Stimulated activated CD4-positive, alpha-beta T cell treated with anti-CD3 and anti-CD28 coated beads, Interleukin-15, amount 100 ng/mL, for 1 hour (primary cell): ENCODE measurements at places on chromosomes 3 and 15.

- no peak for DNase-seq
Measured at GRCh38 chr3:184594371-184595001, 32.9 kb downstream of the EPHB3 start.

DNA sequence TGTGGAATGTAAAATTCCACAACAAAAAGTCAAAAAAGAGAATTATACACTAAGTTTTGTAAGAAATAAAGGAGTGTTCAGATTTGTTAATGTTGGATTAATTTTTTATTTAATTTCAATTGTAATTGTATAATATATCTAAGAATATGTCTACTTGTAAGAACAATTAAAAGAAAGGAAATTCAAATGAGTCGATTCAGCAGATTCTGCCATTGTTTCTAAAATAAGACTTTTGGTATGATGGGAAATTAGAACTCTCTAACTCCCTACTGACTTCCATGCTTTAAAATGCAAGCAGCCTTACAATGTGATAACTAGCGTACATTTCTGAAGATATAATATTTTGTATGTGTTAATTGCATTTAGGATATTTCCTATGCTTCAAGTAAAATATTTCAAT, 395.9 kb upstream of the ZNF717 start:
- no peak for DNase-seq

- no peak for DNase-seq
Measured at GRCh38 chr3:13998831-13999230, 119.0 kb upstream of the WNT7A start.

- no peak for DNase-seq
Measured at GRCh38 chr3:88930611-88931010, 176.8 kb upstream of the EPHA3 start.

DNA sequence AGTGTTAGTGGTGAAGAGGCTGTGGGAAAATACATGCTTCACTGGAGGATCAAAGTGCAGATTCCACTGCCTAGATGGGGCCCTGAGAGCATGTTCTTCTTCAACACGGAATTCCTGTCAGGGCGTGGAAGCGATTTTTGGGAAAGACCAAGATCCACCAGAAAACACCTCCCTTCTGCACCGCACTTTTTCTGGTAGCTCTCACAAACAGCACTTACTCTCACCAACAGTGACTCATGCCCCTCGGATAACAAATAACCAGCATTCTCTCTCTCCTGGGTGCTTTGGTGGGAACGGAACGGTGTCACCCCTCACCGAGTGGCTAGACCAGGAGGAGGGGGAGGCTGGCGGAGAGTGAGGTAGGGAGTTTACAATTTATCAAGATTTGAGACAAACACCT, 40.1 kb downstream of the ADAMTSL3 start:
- no peak for DNase-seq

DNA sequence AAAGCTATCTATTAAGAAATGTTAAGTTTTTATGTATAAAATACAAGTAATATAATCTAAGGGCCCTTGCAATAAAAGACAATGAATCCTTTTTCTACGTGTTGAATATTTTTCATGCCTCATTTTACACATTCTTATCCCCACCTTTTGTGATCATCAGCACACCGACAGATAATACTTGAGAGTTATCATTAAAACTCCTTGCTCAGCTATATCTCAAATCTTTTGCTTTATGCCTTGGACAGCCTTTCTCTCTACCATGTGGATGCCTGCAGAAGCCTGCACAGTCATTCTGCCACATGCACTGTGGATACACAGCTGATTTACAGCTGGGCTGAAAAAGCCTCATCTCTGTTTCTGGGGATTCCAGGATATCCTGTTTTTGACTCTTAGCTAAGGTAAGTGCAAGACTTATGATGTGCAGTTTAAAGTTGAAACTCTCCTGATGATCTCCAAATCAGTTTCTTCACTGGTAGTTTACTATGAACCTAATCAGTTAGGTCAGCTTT, 1565.1 kb downstream of the SI start:
- DNase-seq: no peak

- DNase-seq: no peak
Measured at GRCh38 chr3:48532977-48533337, 23.6 kb downstream of the PFKFB4 start.

DNA sequence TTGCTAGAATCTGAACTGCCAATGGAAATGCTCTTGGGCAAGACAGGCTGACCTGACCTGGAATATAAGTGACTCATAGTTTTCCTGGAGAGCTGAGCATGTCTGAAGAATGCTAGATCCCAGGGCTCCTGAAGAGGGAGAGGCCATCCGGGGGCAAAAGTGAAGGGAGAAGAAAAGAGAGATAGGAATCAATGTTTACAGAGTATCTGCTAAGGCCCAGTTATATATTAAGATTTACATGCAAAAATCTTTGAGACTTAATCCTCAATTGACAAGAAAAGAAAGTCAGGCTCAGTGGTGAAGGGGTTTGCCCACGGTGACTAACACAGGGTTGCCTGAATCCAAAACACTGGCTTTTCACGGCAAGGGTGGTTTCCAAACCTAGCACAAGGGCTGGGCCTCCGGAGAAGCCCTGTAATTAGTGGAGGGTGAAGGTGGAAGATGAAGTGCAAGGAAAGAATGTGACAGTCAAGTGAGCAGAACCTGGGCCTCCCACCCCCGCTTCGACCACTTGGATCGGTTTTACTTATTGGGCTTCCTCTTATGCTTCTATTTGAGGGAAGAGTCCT, 91.7 kb upstream of the FGF12 start:
- no peak for DNase-seq

DNA sequence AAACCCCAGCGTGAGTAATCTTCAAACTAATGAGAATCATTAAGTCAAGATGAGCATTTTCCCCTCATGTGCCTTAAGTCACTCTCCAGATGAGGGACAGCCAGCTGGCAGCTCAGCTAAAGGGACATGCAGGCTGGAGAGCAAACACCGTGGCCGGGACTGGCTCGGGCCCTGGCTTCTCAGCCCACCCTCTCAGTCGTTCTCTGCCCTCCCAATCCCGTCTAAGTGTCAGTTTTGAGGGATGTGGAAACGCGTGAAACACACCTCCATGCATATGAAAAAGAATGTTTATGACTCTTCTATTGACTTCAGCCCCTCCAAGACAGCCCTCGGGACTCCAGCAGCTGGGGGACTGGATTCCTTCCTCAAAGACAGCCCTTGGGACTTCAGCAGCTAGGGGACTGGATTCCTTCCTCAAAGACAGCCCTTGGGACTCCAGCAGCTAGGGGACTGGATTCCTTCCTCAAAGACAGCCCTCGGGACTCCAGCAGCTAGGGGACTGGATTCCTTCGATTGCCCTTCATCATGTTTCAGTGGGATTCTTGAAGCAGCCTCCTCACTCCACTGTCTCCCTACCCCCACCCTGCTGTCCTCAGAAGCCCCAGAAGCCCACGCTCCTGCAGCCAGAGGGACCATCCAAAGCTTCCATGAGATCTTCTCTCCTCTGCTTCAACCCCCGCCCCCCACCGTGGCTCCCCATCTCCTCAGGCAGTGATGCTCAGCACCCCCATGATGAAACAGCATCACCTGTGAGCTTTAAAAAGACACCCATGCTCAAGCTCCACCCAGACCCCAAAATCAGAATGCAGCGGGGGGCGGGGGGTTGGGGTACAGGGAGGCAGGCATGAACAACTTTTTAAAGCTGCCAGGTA, 228.9 kb downstream of the XXYLT1 start:
- DNase-seq: no peak
